Type B pancreatic cell (in vitro differentiated cells): ENCODE measurements at places on chromosomes 1 and 21.

DNA sequence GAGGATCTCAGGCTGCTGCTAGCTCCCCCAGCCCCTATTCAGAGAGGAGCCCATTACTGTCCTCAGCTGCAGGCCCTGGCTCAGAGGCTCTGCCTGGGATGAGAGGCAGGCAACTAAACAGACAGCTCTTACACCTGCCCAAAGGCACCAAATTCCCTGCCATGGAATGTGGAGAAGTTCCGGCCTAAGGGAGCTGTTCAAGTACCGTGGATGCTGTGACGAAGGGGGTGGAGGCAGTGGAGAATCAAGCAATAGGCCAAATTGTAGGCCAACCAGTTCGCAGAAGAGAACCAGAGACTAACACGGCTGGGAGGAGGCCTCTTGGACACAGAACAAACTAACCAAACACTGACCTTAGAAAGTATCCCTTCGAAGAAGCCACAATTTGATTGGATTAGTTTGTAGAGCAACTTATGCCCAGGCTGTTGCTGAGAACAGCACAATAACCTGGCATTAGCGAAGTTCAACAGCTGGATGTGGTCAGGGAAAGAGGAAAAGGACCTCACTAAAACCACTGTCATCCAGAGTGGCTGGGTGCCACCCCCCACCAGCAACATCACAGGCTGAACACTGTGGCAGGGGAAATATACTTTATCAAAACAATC, 3.6 kb downstream of the C1orf174 start:
- DNase-seq = no peak

GRCh38 chr1:197768014-197768805, 7.1 kb downstream of the DENND1B start:
- DNase-seq = no peak

GRCh38 chr1:206013026-206013795, 10.0 kb upstream of the RAB7B start:
- no peak for DNase-seq

- DNase-seq = no peak
Observed at GRCh38 chr1:27398405-27399149, 6.2 kb downstream of the GPR3 start.

- no peak for DNase-seq
Observed at GRCh38 chr1:32501865-32502264, 37.0 kb downstream of the ZBTB8B start.

DNA sequence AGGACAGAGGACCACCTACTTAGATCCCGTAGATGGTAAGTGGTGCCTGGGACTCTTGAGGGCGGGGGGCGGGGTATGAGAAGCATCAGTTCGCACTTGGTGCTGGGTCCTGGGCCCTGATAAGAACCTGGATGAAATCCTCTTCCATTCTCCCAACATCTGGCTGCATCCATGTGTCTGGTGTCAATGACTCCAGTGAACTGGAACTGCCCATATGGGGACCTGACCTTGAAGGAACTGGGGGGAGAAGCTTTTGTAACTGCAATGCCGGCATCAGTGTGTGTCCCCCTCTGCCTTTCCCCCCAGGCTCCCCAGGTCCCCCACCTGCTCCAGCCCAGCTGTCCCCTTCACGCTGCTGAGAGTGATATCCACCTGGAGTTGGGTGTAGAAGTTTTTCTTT, 49.7 kb upstream of the EPB41 start:
- DNase-seq = no peak
